ENCODE measurements at places on chromosomes 11 and 22. TPM values are rescaled to one million over a fixed set of nuclear protein-coding genes. Genes with fewer than 3 reads are reported as not detected.

GRCh38 chr11:116162886-116163230, 609.9 kb downstream of the BUD13 start:
- DNase-seq: no peak

The RIMBP3C gene
- total RNA-seq: 0.64 TPM

DNA sequence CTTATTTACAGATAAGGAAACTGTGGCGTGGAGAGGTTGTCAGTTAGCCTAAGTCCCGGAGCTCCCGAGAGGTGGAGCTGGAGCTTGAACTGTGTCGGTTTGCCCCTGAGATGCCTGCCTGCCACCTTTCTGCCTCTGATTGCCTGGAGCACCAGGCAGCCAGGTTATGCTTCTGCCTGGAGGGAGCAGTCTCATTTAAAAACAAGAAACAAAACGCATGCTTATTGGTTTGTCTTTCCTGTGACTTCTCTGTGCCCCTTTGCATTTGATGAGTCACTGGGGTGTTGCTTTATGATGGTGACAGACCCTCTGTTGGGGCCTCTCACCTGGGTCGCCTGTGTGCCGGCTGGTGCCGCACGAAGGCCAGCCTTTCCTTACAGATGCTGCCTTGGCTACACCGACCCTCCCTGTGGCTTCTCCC, 12.2 kb downstream of the AP2A2 start:
- DNase-seq: no peak

The USP28 gene
- 27.1 TPM for total RNA-seq

GRCh38 chr11:101574886-101575285, 8.9 kb downstream of the TRPC6 start:
- no peak for DNase-seq

All from fibroblast of villous mesenchyme (primary cell).